ENCODE measurements at places on chromosomes 12 and 14. TPM values are rescaled to one million over a fixed set of nuclear protein-coding genes. Genes with fewer than 3 reads are reported as not detected.
A peak's percentile ranks its signal among the peaks of the same experiment; 100 is the strongest.

DNA sequence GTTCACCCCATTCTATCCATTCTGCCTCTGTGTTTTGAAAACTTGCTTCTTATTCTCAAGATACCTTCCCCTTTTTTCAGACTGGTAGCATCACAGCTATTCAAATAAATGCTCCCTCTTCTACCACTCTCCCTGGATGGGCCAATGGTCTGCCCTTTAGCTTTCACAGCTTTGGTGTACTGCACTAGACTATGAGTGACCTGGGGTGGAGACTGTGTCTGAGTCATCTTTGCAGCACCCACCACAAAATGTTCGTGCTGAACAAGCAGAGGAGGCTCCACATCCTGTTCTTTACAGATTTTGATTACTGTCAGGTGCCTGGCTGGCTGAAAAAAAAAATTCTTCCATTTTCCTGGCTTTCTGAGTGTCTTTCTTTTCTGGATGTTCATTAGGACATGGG, 1104.1 kb upstream of the TMEM132C start:
- no peak for DNase-seq

The RFLNA gene
- 5.8 TPM for total RNA-seq

DNA sequence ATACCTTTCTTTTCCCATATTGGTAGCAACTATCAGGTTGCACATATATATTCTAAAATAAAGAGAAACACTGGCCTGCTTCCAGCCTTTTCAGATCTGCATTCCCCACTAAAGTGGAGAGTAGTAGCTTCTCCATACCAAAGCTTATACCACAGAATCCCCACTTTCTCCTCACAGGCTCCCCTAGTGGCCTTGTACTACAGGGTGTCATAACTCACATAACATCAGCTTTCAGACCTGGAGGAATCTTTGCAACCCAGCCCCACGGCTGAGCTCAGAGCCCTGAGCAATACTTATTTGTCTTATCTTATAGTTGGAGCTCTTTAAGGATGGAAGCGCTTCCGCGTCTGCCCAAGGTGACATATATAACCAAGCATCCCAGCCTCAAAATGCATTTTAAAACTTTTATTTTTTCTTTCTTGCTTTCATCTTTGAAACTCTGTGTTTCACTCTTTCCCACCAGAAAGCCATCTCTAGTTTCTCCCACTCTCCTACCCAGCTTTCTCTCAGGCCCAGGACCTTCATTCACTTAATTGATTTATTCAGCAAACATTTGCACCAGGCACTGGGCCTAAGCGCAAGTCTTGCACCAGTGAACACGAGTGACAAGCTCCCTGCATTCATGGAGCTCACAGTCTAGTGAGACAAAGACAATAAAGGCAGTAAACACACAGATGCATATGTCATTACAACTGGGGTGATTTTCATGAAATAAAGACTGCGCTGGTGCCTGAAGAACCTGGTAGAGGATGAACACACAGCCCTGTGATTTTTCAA, 254.7 kb downstream of the IPO8 start:
- DNase-seq = peak; percentile 29

DNA sequence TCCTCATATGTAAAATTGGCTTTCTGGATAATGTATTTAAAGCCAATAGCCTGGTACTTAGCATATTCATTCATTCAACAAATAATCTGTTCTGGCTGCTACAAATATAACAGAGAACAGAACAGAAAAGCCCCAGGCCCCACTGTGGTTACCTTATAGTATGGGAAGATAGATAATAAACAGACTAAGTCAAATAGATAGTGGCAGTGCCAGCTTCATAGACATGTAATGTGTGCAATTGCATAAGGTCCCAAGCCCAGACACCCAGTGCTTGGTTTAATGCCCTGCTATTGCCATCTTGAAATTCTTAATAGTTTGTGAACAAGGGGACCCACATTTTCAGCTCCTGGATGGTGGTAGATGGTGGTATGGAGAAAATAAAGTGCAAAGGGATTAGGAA, 320.2 kb upstream of the USP15 start:
- DNase-seq = no peak

All from tongue (tissue), 3 donors.